ENCODE measurements at places on chromosomes 16 and 17.

DNA sequence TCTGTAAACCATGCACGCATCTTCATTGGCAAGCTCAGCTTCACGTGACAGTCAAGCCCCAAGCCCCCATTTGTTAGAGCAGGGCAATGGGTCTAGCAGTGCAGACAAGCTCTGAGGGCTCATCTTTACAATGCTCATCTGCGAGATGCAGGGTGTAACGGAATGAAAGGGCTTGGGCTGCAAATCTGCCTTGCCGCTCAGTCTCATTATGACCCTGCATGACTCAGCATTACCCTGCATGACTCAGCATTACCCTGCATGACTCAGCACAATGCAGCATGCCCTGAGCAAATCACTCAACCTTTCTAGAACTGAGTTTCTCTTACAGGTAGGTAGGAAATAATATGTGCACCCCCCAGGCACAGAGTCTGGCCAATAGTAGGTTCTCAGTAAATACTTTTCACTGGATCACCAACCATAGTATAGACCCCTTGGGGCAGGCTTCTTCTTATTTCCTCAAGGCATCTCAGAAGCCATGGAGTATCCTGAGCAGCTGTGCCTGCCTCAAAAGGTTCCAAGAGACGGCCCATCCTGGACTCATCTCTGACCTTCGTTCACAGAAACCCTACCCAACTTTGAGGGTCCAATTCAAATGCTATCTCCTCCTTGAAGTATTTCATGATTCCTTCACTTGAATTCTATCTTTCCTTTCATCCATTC lies 391.3 kb upstream of the CDH5 start:
- peak; percentile 74 for DNase-seq

DNA sequence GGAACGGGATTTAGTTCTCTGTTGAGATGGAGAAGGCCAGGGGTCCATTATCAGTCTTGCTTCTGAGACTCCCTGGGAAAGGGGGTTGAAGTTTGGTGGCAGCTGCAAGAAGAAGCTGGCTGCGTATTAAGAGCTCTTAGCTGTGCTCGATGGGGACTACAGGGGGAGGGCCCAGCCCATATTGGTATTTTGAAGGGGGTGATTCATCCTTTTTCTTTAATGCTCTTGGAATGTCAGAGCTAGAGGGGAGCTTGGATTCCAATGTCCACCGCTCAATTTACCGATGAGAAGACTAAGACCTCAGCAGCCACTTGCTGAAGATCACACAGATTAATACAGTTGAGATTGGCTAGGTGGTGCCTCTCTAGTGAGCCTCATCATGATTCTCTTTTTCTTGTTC lies 5.0 kb downstream of the NOG start:
- DNase-seq: no peak

DNA sequence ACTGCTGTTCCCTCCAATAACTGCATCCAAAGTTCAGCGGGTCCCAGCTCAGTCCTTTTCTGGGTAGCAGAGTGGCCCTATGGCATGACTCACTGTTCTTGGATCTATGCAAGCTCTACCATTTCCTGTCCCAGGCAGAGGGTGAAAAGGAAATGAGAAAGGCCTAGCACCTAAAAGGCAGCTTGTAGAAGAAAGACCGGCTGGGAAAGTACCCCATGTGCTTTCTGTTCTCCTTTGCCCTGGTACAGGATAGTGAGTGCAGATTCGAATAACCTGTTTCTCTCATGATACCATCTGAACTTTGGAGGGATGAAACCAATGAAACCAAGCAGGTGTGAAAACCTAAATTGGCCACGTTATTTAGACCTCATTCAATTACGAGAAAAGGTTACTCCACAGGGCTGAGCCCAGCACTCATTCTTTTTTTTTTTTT lies 12.7 kb upstream of the HASPIN start:
- DNase-seq: peak; percentile 55

- peak; percentile 88 for DNase-seq
Measured at GRCh38 chr17:28282596-28282995, 36.4 kb upstream of the TMEM97 start.

DNA sequence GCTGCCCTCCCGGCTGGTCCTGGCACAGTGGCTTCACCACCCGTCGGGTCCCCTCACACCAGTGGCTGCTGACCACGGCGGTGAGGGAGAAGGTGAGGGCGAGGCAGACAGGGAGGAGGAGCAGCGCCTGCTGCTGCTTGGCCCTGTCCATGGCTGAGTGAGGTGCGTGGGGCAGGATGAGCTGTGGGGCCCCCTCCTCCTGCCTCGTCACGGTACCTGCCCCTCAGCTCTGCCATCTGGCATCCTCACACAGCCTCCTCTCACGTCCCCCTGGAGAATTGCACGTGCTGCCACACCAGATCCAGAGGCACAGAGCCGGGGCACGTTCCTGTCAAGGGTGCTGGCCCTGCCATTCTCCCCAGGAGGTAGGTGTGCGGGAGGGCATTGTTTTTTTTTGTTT lies at the start of gene GSG1L2:
TSS of gene GSG1L2 (minus strand) at position 159 of the 400 bp plus-strand sequence. CDS start at position 151, 8 bp downstream.
- no peak for DNase-seq

GRCh38 chr16:15966836-15967546 lies 17.6 kb downstream of the ABCC1 start:
- DNase-seq: peak; percentile 85

DNA sequence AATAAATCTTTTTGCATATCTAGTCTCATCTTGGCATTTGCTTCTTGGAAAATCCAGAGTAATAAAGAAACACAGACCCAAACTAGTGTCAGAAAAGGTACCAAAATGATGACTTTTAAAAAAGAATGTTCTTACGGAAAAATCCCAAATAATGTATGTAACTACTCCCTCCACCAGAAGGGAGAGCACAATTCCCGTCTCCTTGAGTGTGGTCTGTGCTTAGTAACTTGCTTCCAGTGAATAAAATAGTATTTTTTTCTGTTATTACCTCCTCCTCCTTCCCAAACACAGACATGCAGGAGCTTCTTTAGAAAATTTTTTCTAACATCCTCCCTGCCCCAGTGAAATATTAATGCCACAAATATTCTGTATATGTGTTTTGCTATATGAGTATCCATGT lies 358.1 kb downstream of the ZFHX3 start:
- no peak for DNase-seq

GRCh38 chr17:58873926-58874325 lies 118.3 kb downstream of the PPM1E start:
- DNase-seq: no peak

DNA sequence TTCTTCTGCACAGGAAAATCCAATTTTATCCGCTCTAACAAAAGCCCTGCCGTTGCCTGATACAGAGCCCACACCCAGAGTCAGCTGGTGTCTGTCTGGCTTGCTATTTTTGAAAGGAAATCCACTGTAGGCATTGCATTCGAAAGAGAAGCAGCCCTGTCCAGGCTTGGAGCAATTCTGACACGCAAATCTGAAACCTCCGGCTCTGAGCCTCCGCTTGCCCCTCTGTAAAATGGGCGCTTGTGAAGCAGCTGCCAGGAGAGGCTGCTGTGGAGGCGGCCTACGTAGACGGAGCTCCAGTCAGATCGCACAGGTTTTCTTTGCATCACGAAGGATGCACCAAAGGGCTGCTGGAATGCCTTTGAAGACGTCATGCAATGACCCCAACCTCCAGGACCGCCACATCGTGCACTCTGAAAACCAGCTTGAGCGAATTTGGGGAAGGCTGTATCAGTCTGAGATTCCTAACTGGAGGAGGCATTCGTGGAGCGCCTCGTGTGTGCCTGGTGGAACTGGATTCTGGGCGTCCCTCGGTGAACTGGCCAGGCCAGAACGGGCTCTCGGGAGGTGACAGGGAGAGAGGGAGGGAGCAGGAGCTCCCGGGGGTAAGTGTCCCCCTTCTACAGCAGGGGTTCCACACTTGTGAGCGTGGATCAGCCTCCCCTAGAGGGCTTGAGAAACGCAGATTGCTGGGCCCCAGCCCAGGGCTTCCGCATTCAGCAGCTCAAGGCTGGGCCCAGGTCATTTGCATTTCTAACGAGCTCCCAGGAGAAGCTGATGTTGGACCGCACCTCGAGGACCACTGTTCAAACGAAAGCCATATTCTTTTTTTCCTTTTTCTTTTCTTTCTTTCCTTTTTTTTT lies 215.5 kb downstream of the MRTFB start:
- no peak for DNase-seq

DNA sequence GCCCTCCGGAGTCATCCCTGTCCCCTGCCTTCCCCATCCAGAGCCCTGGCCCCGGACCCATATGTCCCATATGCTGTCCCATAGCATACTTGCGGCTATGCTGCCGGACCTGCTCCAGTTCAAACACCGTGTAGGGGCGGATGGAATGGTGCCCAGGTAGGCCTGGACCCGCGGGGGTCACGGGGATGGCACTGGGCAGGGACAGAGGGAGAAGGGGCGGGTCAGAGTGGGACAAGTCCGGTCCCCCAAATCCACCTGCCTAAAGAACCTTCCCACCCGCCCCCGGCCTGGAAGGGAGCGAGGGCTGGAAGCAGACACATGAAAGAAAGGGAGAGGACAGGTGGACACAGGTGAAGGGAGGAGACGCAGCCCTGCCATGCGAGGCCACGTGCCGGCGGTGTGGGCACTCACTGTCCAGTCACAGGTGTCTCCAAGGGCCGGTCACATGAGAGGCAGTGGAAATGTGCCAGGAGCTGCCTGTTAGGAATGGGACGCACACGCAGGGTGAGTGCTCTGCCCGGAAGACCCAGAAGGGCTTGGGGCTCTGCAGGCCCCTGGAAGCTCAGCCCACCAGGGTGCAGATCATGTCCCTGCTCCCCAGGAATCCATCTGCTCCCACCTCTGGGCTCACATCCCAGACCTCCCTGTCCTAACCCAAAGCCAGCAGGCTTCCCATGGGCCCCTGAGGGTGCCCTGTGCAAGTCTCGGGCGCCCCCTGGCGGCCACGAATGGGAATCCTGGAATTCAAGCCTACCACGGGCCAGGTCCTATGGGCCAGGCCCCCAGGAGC lies 14.0 kb downstream of the UBALD2 start:
- DNase-seq: peak; percentile 70

DNA sequence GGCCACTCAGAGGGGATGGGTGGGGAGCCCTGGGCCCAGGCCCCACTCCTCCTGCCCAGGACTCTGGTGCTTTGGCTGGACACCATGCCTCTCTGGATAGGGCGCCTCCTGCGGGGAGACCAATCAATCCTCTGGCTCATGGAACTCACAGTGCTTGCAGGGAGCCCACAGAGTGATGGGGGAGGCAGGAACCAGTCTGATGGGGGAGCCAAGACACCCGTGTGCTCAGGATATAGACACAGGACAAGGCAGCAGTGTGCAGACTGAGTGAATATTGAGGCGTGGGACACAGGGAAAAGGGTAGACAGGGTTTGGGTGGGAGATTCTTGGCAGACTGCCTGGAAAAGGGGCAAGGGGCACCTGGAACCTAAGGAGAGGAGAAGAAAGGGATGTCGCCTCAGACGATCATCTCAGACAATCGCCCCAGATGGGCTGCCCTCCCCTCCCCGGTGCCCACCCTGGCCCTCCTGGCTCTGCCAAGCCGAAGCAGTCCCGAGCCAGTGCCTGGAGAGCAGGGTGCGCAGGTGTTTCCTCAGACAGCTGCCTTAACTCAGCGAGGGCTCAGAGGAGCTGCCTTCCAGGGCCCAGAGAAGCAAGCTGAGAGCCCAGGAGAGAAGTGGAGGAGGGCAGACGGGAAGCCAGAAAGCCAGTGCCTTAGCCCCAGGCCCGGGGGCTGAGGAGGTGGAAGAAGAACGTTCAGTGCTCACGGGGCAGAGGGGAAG lies 37.4 kb upstream of the DLX4 start:
- no peak for DNase-seq

DNA sequence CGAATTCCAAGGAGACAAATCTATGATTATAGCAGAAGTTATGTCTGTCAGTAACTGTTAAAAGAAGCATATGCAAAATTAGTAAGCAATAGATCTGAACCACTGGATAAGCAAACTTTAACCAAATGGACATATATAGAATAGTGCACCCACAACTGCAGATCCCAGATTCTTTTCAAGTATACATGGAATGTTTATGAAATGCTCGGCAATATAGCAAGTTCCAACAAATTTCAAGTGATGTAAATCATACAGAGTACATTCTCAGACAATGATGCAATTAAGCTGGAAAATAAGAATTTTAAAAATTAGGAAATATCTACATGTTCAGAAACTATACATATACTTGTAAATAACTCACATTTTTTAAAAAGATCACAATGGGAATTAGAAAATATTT lies 8.4 kb upstream of the HELZ start:
- peak; percentile 86 for DNase-seq

- no peak for DNase-seq
Measured at GRCh38 chr17:69342896-69343644, 16.1 kb upstream of the ABCA5 start.

- DNase-seq: no peak
Measured at GRCh38 chr16:79535130-79535529, 65.4 kb downstream of the MAF start.

DNA sequence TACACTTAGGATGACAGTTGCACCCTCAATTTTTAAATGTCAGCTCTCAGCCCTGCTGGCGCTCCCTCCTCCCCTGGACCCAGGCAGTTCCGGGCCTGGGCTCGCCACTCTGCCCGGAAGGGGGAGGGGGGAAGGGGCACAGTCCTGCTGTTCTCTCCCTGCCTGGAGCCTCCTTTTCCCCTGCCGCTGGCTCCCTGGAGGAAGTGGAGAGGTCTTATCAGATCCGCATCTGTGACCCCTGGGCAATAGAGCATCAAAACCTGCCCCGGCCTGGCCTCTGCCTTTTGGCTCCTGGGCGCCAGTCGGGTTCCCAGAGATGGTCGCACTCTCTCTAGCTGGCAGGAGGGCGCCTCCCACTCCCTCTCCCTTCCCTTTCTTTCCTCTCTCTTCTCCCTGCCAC lies 149.3 kb downstream of the IRF8 start:
- DNase-seq: no peak

- DNase-seq: peak; percentile 49
Measured at GRCh38 chr16:71479420-71479819, 9.7 kb downstream of the ZNF19 start.

DNA sequence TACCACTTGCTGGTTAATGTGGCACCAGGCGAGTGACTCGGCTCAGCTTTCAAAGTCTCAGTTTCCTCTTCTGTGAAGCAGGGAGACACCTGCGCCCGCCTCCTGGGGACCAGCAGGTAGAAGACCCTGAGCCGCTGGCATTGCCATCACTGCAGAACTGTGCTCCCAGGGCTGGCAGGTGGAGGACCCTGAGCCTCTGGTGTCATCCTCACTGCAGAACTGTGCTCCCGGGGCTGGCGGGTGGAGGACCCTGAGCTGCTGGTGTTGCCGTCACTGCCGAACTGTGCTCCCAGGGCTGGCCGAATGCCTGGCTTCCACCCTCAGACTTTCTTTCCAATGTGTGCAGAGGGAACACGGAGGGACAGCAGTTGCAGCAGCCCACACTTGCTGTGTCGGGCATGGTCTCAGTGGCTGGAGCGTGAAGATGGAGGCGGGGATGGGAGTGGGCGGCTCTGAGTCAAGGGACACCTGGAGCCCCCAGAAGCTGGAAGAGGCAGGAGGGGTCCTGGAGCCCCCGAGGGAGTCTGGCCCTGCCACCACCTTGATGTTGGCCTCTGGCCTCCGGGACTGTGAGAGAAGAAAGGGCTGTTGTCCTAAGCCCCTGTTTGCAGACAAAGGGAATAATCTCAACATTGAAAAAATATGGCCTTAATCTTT lies 75.8 kb upstream of the METTL9 start:
- no peak for DNase-seq

GRCh38 chr16:56584276-56584675 lies 5.1 kb upstream of the MT3 start:
- no peak for DNase-seq

GRCh38 chr17:37194208-37194607 lies 181.6 kb upstream of the C17orf78 start:
- DNase-seq: no peak

GRCh38 chr17:76369804-76370203 lies 14.6 kb upstream of the SPHK1 start:
- no peak for DNase-seq
